H9 (cell line): ENCODE measurements at places on chromosomes 3 and 15.

DNA sequence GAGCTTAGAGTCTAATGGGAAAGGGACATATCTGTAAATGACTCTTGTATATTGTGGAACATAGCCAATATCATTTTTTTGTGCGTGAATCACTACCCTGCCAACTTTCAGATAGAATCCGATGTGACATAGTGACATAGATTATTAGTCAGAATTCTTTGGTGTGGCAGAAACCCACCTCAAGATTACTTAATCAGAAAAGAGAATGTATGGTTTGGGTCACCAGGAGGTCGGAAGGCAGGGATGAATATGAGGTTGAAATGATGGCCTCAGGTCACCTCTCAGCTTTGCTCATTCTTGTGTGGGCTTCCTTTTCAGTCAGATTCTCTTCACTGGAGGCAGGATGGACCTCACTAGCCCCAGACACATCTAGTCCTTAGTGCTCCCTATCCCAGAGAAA lies 41.4 kb downstream of the SNAPC5 start:
- DNase-seq: no peak

- no peak for DNase-seq
Measured at GRCh38 chr3:46898321-46899150, 21.0 kb downstream of the PTH1R start.

GRCh38 chr3:186152889-186153292 lies 44.0 kb upstream of the ETV5 start:
- no peak for DNase-seq

DNA sequence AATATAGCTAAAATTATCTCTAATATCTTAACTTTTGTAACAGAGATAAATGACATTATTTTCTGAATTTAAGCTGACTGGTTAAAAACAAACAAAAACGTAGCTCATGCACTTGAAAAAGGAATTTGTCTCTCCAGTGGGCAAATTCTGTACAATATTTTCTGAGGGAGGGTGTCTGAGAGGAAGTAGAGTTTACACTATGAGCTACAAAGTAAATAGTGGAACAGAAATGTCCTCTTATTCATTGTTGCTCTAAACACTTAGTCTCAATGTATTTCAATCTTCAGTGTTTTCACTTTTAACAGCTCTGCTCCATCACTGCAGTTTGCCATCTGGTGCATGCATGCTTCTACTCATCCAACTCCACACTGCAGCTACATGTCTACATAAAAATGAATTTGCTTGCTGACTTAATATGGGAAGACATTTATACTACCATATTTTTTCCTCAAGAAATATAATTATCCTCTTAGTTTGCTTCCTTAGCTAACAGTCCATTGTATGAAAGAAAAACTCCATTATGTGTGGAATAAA lies 817.4 kb upstream of the LMCD1 start:
- no peak for DNase-seq

GRCh38 chr3:13583251-13584180 lies 34.6 kb downstream of the FBLN2 start:
- DNase-seq: no peak

DNA sequence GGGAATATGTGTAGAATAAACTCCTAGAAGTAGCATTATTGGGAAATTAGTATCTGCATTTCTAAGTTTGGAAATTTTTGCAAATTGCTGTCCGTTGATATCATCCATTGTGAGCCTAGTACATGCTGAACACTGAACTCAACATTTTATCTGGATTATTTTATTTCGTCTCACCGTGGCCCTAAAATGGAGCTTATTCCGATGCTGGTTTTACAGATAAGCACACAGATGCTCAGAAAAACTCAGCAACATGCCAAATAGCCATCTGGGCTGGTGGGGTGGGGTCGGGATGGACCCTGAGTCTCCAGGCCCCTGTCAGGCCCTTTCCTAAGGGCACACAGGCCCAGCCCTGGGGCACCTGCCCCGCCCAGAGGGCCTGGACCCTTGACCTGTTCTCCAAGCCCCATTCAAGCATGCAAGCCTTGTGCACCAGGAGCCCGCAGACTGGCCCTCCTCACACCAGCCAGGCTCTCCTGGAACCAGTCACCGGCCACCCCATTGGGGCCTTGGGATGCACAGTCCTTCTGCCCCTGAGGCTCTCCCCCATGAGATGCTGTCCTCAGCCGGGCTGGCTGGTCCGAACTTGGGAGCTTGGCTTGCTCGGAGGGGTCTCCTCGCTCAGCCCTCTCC lies 20.7 kb upstream of the KLF13 start:
- no peak for DNase-seq

GRCh38 chr3:169083163-169083562 lies 580.3 kb downstream of the MECOM start:
- no peak for DNase-seq

DNA sequence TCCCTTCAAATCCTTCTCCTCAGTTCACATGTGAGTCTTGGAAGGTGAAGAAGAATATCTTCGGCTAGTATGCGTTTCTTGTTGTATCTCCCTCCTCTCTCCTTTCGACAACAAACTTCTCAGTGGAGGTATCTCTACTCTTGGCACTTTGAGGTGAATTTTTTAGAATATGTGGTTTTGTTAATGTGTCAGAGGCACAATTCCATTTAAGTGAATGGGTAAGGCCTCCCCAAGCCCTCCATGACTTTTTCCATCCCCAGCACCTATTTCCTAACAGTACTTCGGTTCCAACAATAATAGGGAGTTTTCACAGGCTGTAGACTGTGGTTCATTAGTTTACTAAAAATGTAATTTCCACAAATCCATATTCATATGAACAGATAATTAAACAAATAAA lies 74.2 kb downstream of the TM4SF4 start:
- no peak for DNase-seq

DNA sequence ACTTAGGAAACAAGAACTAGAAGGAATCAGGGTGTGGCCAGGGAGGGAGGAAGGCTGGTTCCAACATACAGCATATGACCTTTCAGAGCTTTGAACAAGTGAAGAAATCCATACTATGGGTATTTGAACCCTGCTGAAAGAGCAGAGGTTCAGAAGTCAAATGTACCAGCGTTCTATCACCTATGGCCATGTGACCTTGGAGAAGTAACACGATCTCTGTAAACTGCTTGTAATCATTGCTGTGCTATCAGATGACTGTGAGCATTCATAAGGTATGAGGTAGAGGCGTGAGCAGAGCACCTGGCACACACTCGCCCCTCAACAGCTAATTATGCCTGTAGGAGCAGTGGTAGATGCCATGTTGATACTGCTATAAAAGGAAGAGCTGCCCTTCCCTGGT lies 55.2 kb downstream of the KLHL6 start:
- no peak for DNase-seq

- no peak for DNase-seq
Measured at GRCh38 chr15:88804257-88804656, 1.0 kb downstream of the ACAN start.

GRCh38 chr3:138066383-138066782 lies 49.0 kb downstream of the DZIP1L start:
- DNase-seq: no peak

GRCh38 chr15:80246425-80246894 lies 5.6 kb downstream of the CTXND1 start:
- no peak for DNase-seq

GRCh38 chr3:168974617-168975403 lies 688.7 kb downstream of the MECOM start:
- no peak for DNase-seq

GRCh38 chr3:113867506-113867905 lies 28.9 kb downstream of the GRAMD1C start:
- DNase-seq: no peak

- DNase-seq: no peak
Measured at GRCh38 chr3:4271834-4272233, 31.3 kb upstream of the SETMAR start.

GRCh38 chr3:157128771-157129681 lies 30.9 kb downstream of the CCNL1 start:
- no peak for DNase-seq

- no peak for DNase-seq
Measured at GRCh38 chr3:172777901-172778300, 27.4 kb downstream of the ECT2 start.

- DNase-seq: no peak
Measured at GRCh38 chr3:59456852-59457485, 407.1 kb upstream of the CFAP20DC start.

DNA sequence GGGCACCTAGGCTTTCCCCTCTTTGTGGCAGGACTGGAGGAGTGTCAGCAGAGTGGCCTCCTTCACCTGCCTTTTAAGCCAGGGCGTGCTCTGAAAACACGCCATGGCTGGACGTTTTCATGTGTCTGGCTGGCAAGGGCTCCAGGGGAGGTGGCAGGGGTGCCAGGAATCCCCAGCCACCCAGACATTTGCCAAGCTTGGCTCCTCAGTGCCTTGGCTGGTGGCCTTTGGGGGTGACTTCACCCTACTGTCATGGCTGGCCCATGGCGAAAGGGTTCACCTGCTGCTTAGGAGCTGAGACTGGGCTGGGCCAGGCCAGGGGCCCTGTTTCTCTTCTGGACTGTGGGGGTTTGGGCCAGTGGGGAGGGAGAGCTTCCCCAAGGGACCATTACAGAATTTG lies 17.6 kb downstream of the KLF13 start:
- DNase-seq: no peak

DNA sequence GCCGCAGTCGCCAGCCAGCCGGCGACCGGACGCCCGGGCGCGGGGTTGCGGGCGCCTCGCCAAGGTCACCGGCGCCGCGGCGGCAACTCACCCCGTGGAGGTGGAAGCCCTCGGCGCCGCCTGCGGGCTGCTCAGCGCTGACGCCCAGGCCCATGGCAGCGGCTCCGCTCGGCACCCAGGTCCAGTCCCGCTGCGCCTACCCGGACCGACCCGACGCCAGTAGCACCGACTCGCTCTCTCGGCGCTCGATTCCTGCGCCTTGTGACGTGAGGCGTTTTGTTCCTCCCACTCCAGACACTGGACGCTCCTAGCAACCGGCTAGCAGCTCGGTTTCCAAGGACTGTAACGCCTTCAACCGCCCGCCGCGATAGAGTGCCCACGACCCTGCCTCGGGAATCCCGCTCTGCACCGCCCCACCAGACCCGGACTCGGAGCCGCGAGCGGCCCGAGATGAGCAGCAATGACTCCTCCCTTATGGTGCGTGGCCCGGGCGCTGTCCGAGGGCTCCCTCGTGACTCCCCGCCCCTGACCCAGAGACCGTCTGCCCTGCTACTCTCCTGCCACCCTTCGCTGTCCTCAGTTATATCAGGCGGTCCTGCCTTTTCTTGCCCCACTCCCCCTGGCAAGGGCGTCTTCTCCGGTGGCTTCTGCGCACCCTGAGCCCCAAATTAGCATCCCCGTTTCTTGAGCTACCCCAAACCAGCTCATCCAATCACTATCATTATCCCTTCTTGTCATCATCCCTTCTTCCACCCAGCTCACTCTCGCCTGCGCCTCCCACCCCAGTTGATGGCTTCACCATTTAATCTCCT lies at the start of the genes GORASP1 and TTC21A:
Gene GORASP1 (minus strand): TSS at position 240 of the 812 bp plus-strand sequence. CDS start 86 bp downstream, at position 154.
Gene TTC21A (plus strand): TSS at position 293 of the 812 bp plus-strand sequence. CDS start 158 bp downstream, at position 451.
- DNase-seq: peak; percentile 85

- no peak for DNase-seq
Measured at GRCh38 chr3:78258798-78259197, 1218.9 kb downstream of the ROBO2 start.

GRCh38 chr15:76296849-76297248 lies 14.4 kb downstream of the ETFA start:
- DNase-seq: no peak

DNA sequence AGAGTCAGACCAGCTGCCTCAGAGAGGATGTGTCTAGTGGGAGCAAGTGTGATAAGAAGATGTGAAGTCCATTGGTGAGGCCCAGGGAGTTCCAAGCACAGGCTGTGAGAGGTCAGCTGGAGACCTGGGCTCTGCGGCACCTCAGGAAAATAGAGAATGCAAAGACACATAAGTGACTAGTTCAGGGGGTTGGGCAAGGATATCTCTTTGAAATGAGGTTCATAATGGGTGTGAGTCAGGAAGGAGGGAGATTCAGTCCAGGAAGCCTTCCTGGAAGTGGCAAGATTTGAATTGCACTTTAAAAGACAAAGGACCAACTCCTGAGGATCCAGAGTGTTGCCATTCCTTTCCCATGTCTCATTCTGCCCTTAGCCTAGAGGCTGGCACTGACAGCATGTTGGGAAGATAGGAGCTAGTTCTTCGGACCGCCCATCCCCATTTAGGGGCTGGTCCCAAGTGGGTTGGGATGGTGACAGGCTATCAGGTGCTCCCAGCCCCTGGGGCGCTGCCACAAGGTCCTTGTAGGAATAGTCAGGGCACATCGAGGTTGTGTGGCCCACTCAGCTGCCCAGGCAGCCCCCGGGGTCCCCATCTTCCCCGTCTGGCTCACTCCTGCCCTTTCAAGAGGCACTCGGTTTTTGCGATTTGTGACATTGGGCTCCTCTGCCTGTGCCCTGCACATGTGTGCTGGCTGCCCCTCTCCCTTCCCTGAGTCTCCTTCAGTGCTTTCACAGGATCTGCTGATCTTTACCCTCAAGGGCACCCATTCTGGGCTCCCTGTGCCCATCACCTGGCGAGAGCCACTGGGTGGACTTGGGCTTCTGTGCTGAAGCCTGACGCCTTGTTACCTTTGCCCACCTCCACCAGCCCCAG lies 23.7 kb downstream of the ESYT3 start:
- peak; percentile 28 for DNase-seq

DNA sequence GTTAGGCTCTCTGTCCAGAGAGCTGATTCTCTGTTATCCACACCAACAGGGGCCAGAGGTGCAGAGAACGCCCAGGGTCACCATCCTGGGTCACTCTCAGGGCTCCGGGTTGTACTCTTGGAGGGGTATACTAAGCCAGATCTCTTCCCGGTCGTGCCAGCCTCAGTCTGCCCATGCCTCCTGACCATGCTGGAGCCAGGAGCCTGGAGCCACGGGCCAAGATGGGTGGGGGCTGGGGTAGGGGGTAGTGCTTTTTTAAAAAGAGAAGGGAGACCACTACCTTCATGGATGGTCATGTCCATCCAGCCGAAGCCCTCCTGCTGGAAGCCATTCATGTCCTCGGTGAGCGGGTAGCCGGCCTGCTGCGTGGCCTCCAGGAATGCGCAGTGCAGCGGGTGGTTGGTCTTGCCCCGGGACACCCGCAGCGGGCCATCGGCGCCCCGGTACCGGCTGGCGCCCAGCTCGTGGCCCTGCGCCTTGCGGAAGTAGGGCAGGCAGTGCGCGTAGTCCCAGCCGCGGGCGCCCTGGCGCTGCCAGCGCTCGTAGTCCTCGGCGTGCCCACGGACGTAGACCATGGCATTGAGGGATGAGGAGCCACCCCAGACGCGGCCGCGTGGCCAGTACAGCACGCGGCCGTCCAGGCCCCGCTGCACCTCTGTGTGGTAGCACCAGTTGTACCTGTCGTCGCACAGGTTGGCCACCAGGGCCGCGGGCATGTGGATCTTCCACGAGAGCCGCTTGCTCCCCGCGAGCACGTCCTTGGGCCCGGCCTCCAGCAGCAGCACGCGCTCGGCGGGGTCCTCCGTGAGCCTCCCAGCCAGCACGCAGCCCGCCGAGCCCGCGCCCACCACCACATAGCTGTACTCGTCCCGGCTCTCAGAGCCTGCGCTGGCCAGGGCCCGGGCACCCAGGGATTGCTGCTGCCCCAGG lies 22.9 kb downstream of the CHDH start:
- DNase-seq: peak; percentile 76

DNA sequence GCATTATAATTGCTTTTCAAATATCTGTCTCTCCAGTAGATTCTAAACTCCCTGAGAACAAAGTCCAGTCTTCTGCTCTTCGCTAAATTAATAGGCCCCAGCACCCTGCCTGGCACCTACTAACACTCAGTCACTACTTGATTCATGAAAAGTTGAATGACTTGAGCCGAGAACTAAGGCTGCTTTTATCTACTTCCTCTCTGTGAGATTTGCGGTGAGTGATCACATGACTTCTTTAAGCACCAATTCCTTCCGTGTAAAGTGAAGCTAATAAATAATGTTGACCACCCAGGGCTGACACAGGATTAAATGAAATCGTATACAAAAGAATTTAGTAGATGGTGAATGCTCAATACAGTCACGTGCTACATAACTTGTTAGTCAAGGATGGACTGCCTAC lies 44.6 kb upstream of the PGPEP1L start:
- no peak for DNase-seq
